ENCODE measurements at places on chromosomes 3 and 15.

DNA sequence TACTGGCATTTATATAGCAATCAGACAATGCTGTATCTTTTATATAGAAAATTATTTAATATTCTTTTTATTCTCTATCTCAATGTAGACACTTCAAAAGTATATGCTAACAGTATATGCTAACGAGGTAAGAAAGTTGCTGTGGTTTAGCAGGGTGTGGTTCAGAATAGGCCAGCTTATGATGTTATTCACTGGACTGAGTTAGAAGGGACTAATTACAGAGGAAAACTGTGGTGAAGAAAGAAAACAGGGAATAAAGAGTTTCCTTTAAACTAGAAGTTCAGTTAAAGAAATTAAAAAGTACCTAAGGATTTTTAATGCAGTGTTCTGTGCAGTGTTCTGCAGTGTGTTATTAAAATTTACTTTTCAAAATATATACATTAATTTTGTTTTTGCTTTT lies 59.4 kb downstream of the MYO9A start:
- no peak for DNase-seq

- DNase-seq: no peak
Observed at GRCh38 chr3:138684396-138684795, 75.8 kb downstream of the FAIM start.

- no peak for DNase-seq
Observed at GRCh38 chr3:17551333-17551732, 191.1 kb downstream of the TBC1D5 start.

DNA sequence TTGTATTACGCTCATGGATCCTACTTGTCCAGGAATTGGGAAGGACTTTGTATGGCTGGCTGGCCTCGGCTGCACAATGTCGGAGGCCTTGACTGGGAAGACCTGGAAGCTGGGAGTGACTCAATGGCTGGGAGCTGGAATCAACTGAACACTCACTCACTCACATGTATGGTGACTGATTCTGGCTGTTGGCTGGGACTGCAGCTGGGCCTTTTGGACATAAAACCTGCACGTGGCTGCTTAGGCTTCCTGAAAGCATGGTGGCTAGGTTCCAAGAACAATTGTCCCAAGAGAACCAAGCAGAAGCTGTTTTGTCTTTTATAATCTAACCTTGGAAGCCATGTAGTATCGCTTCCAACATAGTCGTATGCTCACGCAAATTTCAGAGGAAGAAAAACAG lies 38.0 kb upstream of the CMTM8 start:
- DNase-seq: no peak

Data from NCI-H2227 treated with DMSO at 0.1 percent for 48 hours (cell line).